A549 (cell line): ENCODE measurements at places on chromosomes 12 and 14.

GRCh38 chr12:52070185-52070925, 577 bp downstream of the ATG101 start:
- no peak for DNase-seq

- DNase-seq: no peak
These were observed 52.0 kb upstream of the NTF3 start for GRCh38 chr12:5379749-5380496.

DNA sequence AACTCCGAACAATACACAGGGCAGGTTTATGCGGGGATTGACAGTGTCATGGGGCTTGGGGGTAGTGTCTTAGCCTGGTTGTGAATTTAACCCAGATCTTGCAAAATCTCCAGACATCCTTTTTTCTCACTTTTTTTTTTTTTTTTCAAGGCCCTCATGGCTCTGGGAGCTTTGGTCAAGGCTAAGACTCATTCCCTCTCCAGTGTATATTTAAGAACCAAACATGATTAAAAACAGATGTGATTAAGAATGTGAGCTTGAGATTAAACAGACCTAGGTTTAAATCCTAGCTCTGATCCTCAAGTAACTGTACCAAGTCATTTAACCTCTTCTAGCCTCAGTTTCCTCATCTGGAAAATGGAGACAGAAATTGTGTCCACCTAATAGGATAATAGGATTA, 151.7 kb upstream of the FUT8 start:
- DNase-seq: no peak

- no peak for DNase-seq
These were observed 314.5 kb downstream of the ALG10 start for GRCh38 chr12:34336619-34337465.

DNA sequence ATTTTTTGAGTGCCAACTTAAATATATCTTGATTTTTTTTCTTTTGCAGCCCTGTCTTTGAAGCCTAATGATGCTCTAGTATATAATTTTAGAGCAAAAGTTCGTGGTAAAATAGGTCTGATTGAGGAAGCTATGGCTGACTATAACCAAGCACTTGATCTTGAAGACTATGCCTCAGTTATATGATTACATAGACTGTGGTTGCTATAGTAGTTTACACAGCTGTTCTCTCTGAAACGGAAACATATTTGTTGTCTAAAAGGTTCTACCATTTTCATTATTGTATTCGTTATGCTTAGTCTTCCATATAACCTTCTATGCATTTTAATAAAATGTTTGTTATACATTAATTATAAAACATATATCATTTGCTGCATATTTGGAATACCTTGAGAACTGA, 246.7 kb downstream of the TTC6 start:
- no peak for DNase-seq

DNA sequence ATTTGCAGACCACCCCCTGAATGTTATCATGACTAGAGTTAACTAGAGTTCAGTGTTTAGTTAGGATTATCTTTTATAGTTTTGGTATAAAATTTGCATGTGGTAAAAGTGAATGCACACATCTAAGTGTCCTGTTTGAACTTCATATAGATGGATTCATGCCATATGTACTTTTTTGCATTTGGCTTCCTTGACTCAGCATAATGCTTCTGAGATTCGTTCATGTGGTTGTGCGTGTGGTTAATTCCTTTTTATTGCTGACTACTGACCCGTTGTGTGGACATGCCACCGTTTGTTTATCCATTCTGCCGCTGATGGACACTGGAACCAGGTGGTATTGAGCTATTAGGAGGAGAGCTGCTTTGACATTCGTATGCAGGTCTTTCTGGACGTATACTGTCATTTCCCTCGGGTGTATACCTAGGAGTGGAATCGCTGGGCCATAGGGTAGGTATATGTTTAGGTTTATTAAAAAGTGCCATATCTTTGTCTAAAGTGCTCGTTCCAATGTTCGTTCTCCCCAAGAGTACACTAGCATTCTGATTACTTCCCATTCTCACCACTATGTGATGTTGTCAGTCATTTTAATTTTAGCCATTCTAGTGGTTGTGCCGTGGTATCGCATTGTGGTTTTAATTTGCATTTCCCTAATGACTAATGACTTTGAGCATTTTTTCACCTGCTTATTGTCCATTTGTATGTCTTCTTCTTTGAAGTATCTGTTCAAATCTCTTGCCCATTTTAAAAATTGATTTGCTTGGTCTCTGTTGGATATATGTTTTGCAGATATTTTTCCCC, 37.7 kb downstream of the RIN3 start:
- DNase-seq: no peak
